Hematopoietic multipotent progenitor cell treated with erythropoietin and hydrocortisone succinate and interleukin-3 and kit ligand, for 6 days (in vitro differentiated cells): ENCODE measurements at places on chromosomes 2 and 18.
A peak's percentile ranks its signal among the peaks of the same experiment; 100 is the strongest.

DNA sequence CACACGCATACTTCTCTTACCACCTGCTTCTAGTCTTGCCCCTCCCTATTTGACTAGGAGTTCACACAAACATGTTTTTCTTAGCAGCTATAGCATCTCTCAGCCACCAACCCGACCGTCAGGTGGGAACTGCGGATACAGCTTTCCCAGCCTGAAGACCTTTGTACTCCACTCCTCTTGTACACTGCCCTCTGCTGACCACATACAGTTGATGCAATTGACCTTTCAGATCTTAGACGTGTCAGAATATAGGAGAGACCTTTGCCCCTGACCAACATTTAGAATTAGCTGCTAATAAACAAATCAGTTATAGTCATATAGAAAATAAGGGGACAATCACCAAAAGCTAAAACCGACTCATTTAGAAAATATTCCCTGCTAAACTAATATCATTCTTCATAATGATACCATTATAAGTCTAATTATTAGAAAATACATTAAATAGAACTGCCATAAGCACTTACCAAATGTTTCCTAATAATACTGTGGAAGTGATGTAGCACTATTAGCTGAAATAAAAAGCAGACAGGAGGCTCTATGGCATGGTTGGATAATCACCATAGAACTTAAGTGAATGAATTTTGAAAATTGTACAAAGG lies 208.4 kb downstream of the RAD51AP2 start:
- peak; percentile 80 for DNase-seq

DNA sequence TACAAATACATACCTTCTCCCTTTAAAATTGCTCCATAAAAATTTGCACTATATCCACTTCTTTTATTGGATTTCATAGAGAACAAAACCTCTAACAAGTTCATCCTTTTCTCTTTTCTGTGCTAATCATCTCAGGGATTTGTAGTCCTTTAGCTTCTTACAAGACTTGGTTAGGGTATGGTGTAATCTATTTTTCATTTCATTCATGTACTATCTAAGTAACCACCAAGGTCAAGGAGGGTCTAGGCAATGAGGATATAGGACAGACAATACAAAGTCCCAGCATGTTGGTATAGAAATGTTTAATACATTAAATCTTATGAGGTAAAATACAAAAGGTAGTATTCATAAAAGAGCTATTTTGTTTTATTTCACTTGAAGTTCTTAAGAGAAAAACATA lies 17.5 kb downstream of the C2orf69 start:
- no peak for DNase-seq

DNA sequence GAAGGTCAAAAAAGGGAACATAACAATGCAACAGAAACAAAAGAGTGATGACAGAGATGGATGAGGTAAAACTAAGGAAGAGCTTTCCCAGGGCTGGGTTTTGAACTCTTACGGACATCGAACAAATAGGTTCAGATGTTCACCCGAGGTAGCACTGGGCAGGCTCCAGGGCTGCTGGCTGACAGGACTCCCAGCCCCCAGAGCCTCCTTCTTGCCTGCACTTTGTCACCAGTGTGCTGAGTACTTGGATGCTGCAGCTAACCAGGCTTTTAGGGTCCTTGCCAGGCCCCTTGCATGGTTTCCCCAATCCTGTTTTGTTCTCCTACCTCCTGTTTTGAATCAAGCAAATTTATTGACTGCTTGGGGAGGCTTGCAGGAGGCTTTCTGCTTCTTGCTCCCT lies 322.9 kb downstream of the DYSF start:
- DNase-seq, result no peak

DNA sequence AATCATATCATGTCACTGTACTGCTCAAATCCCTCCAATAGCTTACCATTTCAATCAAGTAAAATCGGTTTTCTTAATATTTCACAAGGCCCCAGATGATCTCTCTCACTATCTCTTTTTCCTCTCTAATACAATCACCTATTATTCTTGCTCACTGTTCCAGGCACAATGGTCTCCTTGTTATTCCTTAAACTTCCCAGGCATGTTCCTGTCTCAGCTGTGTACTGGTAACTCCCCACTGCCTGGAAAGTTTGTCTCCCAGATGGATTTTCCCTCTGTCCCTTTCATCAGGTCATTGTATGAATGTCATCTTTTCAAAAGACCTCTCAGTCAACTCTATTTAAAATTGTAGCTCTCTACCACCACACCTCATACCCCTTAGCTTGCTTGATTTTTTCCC lies 30.7 kb upstream of the FANCL start:
- no peak for DNase-seq

DNA sequence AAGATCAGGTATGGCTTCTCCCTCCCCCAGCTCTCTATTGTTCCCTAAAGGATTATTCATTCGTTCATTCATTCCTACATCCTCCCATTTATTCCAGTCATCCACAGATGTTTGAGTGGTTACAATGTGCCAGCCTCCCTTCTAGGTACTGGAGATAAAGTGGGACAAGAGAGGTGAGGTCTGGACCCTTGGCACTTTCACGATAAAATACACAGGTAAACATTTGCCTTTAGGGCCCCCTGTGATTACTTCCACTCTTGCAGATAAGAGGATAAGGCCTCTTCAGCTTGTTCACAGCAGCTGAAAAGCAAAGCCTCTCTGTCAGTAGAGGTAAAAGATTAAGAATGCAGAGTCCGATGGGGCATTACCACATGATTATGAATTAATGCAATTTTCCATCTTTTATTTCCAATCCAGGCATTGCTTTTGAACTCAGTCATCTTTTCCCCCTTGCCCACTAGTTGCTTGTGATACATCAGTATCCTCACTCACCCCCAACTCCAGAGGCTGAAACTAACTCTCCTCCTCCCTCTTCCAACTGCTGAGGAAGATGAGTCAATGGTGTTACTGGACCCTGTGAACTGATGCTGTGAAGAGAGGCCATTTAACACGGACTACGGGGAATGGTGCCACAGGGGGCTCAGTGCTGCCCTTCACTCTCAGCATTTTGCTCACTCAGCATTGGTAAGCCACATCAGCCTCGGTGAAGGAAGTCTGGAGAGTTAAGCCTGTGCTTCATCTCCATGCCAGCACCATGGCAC lies 1.1 kb upstream of the DPP4 start:
- no peak for DNase-seq

- no peak for DNase-seq
Measured at GRCh38 chr2:226963528-226963927, 127.7 kb downstream of the RHBDD1 start.

DNA sequence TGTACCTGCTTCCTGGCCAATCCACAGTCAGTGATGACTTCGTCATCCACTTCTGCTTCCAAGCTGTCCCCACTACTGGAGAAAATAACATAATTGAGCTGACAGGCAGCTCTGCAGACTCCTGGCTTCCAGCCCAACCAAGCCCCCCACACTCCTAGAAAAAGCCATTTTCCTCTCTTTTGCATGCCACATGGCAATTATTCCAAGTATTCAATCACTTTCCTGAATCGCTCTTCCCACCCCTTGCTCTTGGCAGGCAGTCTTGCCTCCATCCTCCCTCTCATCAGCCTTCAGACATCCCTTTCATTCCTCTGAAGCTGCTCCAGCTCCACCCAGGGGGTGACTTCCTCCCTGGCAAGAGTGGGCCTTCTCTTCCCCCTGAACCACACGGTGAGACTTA lies 14.3 kb upstream of the ST8SIA5 start:
- no peak for DNase-seq

DNA sequence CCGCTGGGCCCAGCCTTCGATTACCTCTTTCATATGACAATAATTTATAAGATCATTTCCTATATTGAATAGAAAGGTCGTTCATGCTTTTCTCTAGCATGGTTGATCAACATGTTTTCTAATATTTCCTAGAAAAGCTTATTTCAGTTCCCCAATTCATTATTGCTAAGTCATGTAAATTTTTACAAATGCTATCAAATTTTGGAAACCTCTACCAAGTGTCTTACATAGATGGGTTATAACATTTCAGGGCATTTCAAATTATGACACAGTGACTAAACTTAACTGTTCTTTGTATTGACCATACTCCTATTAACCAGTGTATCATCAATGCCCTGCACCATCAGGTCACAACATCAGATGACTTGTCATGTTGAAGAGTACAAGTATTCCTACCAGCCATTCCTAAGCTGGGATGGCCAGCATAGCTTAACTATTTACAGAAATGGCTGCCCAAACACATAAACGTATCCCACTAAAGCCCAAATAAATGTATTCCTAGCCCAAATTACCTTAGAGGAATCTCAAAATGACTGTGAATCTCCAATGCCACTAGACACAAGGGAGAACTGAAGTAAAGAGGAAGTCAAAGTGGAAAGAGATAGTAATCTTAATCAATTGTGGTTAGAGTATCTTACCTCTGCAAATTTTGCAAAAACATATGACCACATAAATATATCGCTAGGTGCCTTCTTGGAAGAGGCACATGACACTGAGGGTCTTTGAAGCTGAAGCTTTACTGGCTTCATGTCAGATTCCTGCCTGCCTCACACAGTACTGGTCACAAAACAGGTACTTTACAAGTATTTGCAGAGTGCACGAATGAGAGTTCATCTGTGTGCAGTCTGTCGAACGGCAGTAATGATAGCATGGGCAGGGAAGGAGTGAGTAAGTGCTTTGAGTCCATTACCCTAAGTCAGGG lies 87.3 kb upstream of the TLK1 start:
- peak; percentile 78 for DNase-seq

GRCh38 chr2:37119157-37119556 lies 34.8 kb downstream of the GPATCH11 start:
- DNase-seq, result peak; percentile 21

DNA sequence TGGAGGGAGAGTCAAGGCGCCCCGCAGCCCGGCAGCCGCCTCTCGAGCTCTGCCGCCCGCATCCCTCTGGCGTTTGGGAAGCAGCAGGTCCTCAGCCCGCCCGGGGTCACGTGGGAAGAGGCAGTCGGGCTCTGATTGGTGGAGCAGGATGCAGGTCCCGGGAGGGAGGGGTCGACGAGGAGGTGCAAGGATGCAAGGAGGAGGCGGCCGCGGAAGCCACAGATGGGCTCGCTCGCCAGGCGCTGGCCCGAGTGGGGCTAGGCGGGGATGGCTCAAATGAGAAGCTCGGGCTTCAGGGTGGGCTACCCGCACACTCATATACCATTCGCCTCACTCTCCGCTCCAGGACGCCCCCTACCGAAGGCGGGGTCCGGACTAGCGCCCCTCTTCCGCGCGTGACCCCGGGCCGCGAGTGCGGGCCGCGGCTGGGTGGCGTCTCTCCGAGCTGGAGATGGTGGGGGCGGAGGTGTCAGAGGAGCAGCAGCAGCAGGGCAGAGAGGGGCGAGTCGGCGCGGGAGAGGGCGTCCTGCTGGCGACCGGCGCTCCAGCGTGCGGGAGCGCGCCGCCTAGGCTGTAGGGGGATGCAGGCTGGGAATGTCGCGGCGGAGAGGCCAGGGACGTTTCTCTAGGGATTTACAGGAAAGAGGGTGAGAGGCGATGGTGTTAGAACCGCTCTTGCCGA lies at the start of gene TMEFF2:
Gene TMEFF2, minus strand, starts transcription at position 68 of the 682 bp plus-strand sequence. CDS start 409 bp downstream, outside the sequence.
- peak; percentile 43 for DNase-seq

- DNase-seq, result no peak
Measured at GRCh38 chr2:220154304-220154703, 526.9 kb downstream of the SLC4A3 start.
